ENCODE measurements at places on chromosomes 16 and 17.

GRCh38 chr17:51441431-51441830 is 181.1 kb downstream of the UTP18 start:
- DNase-seq = no peak

DNA sequence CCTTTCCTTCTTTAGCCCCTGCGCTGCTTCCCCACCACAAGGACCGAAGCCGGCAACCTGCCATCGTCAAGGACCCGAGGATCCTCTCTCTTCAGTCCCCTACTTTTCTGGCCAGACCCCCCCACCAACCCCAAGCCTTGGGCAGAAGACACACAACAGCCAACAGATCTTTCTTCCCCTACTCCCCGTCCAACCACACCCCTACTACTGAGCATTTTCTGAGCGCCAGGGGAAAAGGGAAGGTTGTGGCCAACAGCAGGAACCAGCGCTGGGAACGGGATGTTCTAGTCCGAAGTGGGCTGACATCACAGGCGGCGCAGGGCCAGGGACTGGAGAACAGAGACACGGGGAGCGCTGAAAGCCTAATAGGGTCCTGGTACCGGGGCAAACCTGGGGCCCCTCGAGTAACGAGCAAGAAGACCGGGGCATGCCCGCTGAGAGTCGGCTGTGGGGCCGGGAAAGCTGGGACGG is 528 bp downstream of the PER1 start:
- no peak for DNase-seq

DNA sequence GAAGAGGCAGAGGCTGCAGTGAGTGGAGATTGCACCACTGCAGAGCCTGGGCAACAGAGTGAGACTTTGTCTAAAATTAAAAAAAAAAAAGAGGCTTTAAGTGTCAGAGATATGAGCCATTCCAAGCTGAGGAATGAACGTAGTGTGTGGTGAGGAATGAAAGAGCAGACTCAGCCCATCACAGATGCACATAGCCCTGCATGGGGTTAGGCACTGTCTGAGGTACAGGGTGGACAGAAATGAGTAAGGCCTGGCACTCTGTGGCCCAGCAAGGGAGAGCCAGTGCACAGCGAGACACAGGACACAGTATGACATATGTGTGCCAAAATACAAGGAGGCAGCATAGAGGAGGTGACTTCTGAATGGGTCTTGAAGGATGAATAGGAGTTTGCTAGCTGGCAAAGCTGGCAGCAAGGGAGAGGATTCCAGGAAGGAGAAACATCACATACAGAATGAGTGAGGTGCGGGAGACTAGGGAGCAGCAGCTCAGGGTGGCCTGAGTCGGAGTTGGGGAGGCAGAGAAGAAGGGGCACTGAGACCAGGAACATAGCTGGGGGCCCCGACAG is 8.7 kb upstream of the ZNF469 start:
- no peak for DNase-seq

DNA sequence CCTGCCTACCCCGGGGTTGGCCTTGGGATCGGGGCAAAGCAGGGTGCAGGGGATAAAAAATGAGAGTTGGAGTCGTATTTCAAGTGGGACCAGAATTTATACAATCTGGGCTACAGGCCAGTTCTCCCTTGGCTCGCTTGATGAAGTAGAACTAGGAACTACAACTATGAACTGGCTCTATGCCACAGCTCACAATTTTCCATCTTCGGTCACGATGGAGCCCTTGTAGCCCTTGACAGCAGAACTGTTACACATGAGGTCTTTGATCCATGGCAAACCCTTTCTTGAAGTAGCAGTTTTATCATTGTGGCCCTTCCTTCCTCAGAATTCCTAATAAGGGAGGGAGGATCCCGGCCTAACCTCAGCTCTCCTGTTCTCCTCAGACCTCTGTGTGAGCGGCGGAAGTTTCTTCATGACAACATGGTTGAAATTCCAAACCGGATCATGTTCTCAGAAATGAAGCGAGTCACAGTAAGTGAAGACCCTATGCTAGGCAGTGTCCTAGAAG is 17.1 kb downstream of the LIG3 start:
- DNase-seq = no peak

GRCh38 chr17:17051380-17051779 is 9.1 kb downstream of the MPRIP start:
- DNase-seq = no peak

DNA sequence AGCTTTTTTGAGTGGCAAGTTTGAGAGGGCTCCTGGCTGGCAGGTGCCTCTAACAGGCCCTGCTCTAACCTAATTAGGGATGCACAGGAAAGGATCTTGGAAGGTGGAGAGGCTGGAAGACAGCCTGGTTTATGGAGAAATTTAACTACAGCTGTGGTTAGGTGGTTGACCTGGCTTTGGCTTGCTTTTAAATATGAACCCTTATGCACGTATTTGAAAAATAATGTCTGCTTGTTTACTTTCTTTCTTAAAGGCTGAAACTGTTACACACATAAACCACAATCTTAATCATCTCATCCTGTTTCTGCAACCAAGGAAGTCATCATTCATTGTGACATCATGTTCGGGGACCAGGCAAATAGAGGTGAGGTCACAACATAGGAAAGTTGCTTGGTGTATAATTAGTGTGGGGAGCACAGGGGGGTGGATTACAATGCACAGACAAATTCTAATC is 23.1 kb upstream of the DHRS13 start:
- DNase-seq = peak; percentile 84

- no peak for DNase-seq
Observed at GRCh38 chr16:66058172-66058691, 308.3 kb upstream of the CDH5 start.

- no peak for DNase-seq
Observed at GRCh38 chr16:9610727-9611126, 519.3 kb downstream of the HAPSTR1 start.

DNA sequence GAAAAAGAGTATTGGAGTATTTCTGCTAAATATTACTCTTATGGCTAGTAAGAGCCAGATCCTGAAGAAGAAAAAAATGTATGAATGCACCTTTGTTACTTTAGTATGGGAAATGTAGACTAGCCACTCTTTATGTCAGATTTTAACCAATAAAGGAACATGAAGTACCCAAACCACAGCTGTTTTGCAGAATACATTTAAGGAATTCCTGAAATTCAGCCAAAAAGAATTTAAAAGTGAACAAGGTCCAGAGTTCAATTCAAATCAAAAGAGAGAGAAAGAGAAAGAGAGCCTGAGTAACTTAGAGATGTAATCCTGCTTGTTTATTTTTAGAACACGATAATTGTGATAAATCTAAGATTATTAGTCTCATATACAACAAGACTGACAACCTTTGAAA is 1.2 kb downstream of the KCNJ16 start:
- no peak for DNase-seq

- DNase-seq = no peak
Observed at GRCh38 chr16:31537362-31538242, 9.9 kb downstream of the AHSP start.

GRCh38 chr17:45836047-45837044 is 8.3 kb upstream of the SPPL2C start:
- no peak for DNase-seq

DNA sequence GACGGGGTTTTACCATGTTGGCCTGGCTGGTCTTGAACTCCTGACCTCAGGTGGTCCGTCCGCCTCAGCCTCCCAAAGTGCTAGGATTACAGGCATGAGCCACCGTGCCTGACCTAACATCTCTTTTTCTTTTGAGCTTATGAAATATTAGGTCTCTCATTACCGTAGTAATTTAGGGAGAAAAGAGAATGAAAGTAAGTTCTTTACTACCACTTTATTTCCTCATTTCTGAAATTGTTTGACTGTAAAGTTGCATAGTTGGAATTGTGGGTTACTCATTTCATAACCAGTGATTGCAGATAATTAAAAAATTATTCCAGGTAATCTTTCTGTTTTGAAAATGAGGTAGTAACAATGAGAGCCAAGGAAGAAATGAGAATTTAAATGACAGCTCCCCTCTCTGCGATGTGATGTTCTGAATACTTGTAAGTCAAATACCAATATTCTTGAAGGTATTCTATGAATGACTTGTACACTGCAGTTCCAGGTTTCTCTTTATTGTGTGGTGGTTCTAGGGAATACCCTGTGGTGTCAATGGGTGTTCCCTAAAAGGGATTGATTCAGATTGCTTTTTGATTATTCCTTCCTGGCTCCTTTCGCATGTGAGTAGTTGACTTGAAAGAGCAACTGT is 28.3 kb downstream of the MAP2K4 start:
- DNase-seq = no peak

DNA sequence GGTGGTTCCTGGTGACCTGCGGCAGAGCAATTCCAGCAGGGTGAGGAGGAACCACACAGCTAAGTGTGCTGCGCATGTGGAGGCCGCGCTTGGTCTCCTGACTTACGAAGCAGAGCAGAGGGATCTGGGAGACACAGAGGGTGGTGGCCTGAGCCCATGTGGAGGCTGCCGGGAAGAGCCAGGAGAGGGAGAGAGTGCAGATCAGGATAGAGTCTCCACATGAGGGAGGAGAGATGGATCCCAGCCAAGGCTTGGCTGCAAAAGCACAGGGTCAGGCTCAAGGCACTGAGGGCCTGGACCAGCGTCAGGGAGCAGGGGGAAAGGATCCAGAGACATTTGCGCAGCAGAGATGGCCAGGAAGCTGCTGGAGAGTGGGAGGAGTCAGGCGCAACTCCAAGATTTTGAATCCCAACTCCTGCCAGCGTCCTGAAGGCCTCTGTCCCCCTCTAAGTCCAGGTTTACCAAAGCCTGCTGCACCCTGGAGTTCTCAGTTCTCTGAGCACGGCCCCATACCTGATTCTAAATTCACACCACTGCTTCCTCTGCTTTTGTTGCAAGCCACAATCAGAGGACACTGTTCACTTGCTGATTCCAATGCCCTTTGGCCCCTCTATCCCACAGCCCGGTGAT is 11.3 kb upstream of the MLLT6 start:
- no peak for DNase-seq

DNA sequence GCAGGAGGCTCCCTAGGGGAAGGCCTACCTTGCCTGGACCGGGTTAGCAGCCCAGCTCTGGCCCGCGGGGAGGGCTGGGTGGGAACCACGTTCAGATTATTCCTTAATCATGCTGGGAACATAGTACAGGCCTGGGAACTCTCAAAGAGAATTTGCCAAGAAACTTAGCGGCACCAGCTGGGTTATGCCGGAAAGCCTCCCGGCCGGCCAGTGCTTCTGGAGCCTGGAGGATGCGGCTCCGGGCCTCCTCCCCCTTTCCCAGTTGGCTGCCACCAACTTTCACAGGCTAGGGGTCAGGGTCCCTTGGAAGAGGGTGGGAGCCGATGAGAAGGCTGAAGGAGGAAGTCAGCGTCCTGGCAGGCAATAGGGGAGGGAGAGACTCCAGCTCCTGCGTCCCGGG is 10.8 kb downstream of the NGFR start:
- DNase-seq = no peak

DNA sequence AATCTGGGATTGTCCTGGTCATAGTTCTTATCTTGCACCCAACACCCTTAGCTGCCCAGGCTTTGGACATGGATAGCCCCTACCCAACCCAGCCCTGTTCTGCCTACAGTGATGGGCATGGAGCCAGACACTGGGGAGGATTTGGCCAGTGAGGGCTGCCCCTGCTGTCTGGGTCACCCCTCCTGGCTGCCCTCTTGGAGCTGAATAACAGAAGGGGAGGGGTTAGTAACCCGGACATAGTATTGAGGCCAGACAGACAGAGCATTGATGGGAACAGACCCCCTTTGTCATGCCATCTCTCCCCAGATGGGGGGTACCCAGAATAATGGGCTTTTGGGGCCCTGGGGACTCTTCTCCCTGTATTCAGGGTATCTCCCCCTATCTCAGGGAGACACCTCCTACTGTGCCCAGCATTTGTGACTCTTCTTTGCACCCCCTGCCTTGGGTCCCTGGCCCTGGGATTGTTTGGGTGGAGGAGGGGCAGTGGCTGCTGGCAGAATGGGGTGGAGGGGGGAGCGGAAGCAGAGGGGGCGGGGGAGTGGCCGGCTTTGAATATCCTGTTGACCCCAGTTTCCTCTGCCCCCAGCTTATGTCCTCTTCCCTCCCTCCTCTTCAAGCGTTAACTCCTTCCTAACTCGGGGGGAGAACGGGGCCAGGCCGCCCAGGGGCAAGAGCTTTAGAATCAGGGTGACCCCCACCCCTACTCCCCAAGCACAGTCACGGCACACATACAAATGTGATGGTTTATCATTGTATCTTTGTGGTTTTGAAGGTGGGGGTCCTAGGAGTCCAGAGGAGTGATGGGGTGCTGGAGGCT is 17.0 kb downstream of the GJD3 start:
- DNase-seq = no peak

- DNase-seq = no peak
Observed at GRCh38 chr17:78127888-78128550, 536 bp downstream of the TMC6 start.

DNA sequence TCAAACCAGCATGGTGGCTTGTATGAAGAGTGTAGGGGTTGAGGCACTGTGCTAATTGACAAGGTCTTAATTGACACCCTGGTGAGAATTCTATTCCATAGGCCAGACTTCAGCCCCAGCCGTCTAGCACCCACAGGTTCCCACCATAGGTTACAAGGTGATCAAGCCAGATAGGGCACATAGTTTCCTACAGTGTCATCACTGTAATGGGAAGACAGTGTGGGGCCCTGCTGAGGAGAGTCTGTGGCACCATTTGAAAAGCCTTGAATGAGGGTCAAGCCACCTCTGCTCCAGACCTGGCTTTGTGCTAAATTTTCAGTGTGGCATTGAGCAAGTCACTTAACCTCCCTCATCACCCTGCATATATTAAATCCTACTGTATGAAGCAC is 36.2 kb downstream of the YPEL2 start:
- no peak for DNase-seq

DNA sequence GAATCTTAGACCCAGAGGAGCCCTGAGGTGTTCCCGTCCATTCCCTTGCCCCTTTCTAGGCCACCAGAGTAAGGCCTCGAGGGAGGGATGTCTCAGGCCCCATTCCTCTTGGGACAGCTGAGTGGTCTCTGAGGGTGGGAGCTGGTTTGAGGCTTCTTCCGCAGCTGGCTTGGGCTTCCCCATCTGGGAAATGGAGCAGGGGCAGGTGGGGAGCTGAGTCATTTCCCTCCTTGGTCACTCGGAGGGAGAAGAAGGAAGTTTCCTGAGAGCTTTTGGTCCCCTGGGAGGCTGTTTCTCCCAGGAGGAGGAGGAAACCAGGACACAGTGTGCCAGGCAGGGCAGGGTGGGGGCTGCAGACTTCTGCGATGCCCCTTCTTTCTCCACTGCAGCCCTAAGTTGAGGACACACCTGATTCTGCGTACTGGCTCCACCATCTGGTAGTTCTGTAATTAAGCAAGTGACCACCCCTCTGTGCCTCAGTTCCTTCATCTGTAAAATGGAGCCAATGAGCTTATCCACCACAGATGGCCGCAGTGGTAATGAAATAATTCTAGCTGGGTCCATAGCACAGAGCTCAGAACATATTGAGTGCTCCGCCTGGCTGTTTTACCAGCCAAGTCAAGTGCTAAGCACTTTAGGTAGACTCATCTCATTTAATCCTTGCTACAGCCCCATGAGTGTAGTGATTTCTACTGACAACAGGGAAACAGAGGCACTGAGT is 1.6 kb upstream of the KCNJ12 start:
- DNase-seq = no peak

GRCh38 chr16:23394141-23394831 is 58.7 kb downstream of the COG7 start:
- DNase-seq = no peak

GRCh38 chr16:87125206-87126155 is 191.7 kb downstream of the C16orf95 start:
- DNase-seq = no peak
